Left renal cortex interstitium (tissue), 4 donors: ENCODE measurements at places on chromosomes 1 and 21.

GRCh38 chr1:225498549-225499136, 70.8 kb upstream of the LBR start:
- no peak for DNase-seq

GRCh38 chr1:225911191-225912130, 12.6 kb downstream of the PYCR2 start:
- no peak for DNase-seq

DNA sequence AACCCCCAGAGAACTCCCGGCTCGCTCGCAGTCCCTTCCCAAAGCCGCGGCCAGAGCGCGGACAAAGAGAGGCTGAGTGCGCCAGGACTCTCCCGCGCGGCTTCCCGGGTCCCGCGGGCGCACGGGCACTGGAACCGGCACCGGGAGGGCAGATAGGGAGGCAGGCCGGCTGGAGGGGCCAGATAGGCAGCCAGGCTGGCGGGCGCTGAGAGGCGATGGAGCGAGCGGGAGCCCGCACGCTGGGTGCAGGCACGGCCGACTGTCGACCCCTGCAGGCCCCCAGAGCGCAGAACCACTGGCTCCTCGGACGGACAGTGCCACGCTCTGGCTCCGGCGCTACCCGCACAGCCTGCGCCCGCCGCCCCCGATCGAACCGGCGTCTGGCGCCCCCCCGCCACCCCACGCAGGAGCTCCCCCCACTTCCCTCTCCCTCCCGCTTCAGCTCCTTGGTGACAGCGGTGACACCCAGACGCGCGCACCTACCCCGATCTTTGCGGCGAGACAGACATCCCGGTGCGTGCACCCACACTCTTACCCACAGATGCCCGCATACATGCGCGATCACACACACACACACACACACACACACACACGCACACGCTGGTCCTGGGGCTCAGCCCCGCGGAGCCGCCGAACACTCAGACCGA, 534 bp downstream of the SLC6A9 start:
- DNase-seq = no peak

- DNase-seq = no peak
These were observed 67.6 kb upstream of the NEK2 start for GRCh38 chr1:211742889-211743529.

DNA sequence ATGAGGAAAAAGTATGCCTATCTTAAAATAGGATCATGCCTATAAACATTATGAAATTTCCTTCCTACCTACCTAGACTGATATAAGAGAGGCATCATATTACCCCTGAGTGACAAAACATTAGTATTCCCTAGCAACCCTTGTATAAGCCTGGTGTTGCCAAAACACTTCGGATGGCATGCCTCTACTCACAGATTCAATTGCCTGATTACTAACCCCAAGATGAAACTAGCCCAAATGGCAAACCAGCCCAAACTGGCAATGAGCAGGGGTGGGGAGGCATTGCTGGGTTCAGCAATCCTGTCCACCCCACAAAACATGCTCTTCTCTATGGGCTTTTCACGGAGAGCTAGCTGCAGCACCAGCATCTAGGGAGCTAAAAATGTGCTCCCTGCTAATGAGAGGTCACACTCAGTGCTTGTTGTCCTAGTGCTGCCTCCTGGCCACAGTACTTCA, 13.9 kb downstream of the PALMD start:
- no peak for DNase-seq

DNA sequence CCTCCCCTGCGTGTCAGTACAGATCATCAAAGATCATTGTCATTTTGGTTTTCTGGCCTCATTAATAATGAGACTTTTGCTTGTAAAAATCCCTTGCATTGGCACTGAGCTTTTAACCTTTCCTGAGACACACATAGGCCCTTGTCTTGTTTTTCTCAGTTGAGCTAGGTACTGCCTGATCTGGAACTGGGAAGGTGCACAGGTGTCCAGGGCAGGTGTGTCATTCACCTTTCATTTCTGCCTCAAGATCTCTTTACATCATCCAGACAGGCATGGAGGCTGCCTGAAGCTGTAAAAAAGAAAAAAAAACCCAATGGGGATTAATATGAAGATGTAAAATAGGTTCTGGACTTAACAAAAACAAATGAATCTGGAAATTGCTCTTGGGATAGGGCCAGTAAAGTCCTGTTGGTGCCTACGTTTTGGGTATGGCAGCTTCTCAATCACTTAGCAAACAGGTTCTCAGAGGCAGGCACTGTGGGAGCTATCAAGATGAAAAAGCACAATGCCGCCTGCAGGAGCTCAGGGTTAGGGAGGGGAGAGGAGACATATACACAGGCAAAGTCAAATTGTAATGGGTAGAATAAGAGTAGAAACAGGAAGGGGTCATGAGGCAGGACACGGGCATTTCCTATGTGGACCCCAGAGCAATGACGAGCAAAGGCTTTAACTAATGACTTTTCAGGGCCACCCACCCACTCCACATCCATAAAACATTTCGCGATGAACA, 1.0 kb upstream of the KCNC4 start:
- no peak for DNase-seq

DNA sequence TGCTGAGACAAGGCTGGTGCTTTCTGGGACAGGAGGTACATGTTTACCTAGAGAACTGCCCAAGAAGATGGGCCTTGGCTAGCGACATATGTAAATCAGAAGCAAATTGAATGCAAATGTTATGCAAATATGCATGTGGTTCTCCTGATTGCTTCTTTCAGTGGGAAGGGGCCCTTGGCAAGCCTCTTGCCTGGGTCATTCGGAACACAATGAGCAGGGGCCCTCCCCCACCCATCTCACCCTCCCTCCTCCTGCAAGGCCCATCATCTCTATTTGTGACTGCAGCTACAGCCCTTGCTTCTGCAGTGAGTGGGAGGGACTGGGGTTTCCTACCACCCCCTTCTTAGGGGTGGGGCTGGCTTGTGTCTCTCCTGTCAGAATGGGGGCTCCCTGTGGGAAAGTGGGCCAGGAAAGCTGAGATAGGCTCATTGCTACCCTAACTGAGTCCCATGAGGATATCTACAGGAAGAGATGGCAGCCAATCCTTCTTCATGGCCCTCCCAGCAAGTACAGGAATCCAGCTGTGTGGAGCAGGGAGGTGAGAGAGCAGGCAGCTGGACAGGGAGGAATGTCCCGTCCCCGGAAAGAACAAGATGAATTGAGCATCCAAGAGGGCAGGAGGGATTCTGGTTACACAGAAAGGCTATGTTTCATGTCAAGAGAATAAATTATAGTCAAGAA, 31.0 kb downstream of the FOXD2 start:
- no peak for DNase-seq

GRCh38 chr1:200518524-200518923, 102.0 kb downstream of the KIF14 start:
- no peak for DNase-seq

GRCh38 chr1:158813164-158813563, 18.0 kb upstream of the MNDA start:
- no peak for DNase-seq

GRCh38 chr1:9529190-9529589, 10.1 kb upstream of the SLC25A33 start:
- DNase-seq = no peak

DNA sequence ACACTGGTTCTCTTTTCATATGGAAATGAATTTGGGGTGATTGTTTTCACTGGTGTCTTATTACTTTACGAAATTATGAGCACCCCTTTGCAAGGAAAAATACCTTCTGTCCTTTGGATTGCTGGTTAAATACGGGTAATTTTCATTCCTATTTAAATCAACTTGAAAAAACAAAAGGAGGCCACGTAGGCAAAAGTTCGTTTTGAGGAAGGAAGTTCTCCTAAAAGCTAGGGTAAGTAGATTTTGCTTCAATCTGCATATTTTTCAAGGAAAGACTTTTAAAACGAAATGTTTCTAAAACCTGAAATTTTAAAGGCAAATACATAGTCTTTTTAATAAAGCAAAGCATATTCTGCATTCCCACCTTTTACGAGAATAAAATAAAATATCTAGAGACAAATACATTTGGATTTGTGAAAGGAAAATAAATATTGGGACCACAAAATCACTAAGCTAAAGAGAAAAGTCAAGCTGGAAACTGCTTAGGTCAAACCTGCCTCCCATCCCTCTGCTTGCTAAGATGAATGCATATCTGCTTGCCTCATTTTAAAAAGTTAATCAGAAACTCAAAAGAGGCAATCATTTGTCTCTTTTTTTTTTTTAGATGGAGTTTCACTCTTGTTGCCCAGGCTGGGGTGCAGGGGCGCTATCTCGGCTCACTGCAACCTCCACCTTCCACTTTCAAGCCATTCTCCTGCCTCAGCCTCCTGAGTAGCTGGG, 70.9 kb upstream of the ETS2 start:
- DNase-seq = no peak

DNA sequence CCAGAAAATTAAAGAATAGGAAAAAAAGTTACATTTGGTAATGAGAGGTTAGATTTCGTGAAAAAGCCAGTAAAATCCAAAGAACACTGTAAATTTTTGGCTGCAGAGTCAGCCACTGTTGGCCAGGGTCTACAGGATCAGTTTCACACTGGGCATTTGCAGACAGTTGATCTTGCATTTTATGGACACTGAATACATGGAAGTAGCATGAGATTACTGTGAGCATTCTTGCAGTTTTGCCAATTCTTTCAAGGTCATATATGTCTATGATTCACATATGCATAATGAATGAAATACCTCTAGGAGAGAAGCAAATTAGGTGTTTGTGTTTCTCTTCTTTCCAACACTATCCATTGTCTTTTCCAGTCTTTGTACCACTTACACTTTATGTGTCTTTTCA, 200.8 kb upstream of the DPYD start:
- no peak for DNase-seq

GRCh38 chr1:208164609-208165008, 79.6 kb downstream of the PLXNA2 start:
- no peak for DNase-seq

DNA sequence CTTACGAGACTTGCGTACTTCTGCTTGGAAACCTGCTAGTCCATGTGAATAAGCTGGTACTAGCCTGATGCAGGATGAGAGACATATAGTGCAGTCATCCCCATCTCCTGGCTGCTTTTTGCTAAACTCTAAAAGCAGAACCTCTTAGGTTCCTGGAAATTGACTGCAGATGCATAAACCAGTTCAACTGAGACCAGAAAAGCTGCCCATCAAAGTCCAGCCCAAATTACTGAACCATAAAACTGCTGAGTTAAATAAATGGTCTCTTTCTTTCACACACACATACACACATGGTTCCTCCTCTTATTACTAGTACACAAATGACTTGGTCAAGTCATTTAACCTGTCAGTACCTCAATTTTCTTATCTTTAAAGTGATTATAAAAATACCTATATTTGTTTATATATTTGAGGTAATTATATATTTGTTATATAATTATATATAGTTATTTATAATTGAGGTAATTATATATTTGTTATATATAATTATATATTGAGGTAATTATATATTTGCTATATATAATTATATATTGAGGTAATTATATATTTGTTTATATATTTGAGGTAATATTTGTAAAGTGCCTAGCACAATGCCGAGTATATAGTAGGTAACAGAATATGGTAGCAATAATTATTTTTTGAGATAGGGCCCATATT, 25.2 kb upstream of the RABGAP1L start:
- no peak for DNase-seq

DNA sequence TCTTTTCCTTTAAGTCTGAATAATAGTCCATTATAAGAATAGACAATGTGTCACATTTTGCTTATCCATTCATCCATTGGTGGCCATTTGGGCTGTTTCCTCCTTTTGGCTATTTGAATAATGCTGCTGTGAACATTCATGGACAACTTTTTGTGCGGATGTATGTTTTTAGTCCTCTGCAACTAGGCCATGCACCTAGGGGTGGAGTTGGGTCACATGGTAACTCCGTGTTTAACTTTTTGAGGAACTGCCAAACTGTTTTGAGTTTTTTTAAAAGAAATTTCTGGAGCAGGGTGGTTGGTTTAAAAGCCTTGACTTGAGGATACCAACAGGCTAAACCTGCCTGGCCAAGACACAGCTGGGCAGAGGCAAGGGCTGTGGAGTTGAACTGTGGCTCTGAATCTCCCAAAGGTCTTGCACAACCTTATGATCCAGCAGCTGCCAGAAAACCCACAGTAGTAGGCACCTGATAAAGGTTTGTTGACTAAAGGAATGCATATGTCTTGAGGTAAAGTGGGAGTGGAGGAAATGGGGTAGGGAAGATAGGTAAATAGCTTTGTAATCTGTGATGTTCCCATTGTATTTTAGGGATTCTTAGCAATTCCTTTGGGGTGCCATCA, 5.6 kb upstream of the RPTN start:
- no peak for DNase-seq

DNA sequence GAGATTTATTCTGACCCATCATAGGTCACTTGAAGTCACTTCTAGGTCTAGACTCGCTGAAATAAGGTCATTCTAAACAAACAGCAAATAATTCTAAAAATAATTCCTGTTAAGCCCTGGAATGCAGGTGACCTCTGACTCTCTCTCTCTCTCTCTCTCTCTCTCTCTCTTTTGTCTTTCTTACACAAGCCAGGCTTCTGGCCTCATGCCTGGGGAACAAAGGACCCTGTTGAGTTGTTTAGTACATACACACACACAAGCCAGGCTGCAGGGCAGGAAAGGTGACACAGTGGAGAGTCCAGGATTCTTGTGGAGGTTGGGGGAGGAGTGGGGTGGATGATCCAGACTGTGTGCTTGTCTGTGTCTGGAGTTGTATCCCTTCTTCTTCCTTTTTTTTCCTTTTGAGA, 4.0 kb upstream of the MEX3A start:
- no peak for DNase-seq

DNA sequence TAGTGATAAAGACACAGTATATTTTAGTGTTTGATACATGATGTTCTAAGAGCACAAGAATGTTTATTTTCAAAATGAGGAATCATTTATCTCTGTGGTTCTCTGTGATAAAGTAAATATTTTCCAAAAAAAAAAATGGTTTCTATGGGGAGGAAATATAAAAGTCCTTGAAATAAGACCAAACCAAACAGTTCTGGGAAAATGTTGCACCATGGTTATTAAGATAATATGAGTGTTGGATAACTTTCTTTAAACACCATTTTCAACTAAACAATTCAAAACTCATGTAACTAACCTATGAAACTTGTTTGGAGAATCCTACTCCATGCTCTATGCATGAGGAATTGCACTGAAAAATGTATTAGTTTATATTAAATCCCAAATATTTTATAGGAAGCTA, 184.6 kb downstream of the KCNT2 start:
- no peak for DNase-seq

GRCh38 chr1:209455661-209456358, 127.7 kb upstream of the CAMK1G start:
- DNase-seq = no peak

DNA sequence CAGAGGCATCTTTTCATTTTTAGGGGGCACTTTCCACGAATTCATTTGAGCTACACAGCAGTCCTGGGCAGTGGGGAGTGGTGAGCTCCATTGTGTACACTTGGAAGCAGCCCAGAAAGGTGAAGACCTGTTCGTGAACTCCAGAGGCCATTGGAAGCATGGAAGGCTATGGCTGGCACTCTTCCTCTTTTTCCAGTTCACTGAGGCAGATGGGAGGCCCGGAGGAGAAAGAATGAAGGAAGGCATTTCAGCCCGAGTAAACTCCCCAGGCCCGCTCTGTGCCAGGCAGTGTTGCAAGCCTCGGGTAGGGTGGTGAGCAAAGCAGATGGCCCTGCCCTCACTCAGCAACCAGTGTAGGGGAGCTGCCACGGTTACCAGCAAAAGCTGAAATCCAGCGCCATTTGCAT, 673 bp upstream of the DHCR24 start:
- no peak for DNase-seq

GRCh38 chr1:100735244-100735643, 15.7 kb downstream of the VCAM1 start:
- DNase-seq = no peak

GRCh38 chr1:31517301-31517700, 59.0 kb upstream of the TINAGL1 start:
- no peak for DNase-seq
